ENCODE measurements at places on chromosomes 4 and X.

DNA sequence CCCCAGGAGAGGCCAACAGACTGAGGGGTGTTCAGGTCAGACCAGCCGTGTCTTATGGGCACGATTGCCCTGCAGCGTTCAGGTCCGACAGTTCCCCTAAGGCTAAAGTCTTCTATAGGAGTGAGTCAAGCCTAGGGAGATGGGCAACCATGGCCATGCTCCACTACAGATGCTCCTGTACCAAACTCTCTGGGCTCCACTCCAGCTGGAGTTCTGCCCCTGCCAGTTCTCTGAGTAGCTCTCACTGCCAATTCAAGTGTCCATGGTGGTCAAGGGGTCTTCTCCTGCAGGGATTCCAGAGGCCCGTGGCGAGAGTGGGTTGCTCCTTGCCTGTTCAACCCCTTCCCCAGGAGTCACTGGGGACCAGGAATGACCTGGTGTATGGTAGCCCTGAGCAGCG is 38.2 kb downstream of the BEX3 start:
- DNase-seq = no peak

DNA sequence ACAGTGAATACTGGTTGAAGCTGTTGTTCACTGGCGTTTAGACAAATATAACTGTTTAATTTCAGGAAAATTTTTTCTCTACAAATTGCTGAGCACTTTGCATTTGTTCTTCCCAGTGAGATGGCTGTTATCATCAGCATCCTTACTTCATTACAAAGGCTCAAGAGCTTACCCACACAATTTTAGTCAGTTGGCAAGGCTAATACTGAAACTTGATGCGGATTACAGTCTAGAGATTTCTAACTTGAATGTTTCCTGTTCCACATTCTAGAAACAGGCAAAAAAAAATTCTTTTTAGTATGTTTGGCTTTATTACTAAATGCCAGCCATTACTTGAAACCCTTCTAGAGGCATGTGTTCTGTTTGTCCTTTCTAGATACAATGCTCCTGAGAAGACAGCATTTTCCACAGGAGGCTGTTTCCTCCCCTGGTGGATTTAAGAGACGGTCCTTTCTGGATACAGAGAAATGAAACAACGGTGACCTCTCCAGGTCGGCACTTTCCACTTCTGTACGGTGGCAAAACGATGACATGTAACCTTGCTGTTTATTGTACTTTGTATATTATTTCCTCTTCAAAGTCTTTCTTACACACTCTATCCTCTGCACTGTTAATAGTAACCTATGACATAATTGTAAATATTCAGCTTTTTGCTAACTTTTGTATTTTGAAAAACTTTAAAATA is 80.9 kb downstream of the RFC1 start:
- no peak for DNase-seq

DNA sequence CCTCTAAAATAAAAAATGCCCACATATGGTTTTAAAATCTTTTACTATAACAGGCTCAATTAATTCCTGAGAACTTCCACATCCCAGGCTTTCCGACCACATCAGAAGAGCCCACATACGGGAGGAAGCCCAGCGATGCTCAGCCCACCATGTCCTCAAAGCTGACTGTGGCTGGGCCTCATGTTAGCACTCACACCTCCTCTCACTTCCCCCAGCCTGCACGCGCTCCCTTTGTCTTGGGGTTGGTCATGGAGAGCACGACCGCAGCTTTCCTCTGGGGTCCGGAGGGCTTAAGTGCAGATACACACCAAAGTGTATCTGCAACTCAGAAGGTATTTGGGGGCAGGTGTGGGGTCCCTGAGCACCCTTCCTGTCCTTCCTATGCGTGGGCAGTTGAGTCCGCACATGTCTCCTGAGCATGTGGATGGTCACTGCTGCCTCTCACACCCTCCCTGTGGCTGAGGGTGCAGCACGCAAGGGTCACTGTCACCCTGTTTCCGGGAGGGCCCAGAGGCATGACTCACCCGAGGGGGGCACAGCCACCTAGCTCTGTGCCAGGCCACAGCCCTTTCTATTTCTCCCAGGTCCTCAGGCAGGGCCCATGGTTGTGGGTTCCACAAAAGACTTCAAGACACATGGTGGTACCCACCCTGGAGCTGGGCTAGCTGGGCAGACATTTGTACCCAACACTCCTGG is 21.2 kb downstream of the WDR1 start:
- DNase-seq = no peak

DNA sequence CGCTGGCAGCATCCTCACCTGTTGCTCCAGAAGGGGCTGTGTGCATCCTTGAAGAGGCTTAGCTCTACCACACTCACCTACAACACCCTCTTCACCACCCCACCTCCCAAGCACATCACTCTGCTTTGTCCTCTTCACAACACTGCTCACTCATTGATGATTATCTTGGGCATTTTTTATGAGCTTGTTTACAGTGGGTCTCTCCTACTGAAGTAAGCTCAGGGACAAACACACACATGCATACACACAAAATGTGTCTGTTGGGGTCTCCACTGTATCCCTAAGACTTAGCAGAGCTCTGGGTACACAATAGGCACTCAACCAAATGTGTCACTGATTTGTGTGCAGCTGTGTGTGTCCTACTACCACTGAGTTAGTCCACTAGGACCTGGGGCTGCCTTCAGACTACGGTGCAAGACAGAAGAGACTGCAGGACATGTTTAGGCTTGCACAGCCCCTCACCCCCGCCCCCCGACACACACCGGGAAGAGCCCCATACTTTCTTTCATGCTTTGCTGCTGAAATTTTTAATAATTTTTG is 1.3 kb upstream of the GABRE start:
- no peak for DNase-seq

GRCh38 chrX:52852110-52852860 is 15.6 kb downstream of the XAGE3 start:
- DNase-seq = no peak

All from SHP77 treated with DMSO at 0.1 percent for 48 hours (cell line).